ENCODE measurements at places on chromosomes 3 and 15.

DNA sequence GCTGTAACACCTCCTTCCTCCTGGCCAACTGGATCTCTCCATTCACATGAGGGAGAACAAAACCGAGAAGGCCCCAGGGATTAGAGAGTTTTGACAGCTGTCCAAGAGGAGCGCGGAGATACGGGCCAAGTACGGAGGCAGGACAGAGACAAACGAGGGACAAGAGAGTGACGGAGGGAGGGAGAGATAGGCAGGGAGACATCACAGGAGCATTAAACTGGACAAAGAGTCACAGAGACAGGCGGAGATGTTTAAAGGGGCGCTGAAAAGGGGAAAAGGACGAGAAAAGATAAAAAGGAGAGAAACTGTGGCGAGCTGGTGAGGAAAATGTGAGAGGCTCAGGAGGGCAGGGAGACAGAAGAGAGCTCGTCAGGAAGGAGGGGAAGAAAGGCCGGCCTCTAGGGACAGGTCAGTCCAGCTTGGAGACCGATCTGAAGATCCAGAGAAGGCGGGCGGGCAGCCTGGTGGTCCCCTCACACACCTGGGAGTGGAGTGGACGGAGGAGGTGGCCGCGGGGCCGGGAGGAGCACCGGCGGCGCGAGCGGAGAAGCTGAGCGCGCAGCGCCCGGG lies 40.5 kb upstream of the ROPN1 start:
- DNase-seq: no peak

GRCh38 chr3:100440895-100441294 lies 39.6 kb downstream of the LNP1 start:
- DNase-seq: no peak

DNA sequence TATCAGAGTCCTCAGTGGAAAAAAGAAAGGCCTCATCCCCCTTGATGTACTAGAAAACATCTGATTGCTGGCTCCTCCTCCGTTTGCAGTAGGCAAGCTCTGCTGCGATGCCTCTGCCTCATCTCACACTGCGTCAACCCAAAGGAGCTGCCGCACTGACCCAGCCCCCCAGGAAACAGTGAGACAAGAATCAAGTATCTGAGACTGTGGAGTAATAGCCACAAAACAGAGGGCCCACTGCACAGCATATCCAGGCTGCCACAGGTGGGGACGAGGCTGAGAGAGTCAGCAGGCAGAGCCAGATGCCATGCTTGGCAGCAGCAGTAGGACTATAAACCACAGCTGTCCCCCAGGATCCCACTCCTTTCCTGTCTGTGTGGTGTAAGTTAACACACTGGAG lies 165.9 kb downstream of the STAC start:
- DNase-seq: no peak

- no peak for DNase-seq
These were observed 95.9 kb upstream of the ANKRD34C start for GRCh38 chr15:79186616-79187015.

DNA sequence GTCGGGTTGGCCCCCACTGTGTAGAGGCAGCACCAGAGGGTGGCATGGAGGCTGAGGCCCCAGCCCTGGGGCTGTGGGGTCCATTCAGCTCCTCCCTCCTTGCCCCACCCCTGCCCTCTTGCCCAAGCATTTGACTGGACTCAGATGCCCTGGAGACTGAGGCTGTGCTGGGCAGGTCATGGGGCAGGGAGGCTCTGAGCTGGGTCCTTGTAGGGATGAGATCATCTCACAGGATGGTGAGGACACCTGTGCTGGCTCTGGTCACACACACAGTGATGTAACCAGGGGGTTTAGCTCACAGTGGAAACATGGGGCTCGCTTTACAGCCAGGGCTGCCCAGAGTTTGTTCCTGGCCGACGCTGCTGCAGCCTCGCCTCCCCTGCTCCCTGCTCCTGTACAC lies 17.8 kb downstream of the ALPK3 start:
- DNase-seq: no peak

- DNase-seq: no peak
These were observed 7.0 kb upstream of the CPB1 start for GRCh38 chr3:148820361-148821245.

- DNase-seq: peak; percentile 35
These were observed 4.8 kb downstream of the IDH2 start for GRCh38 chr15:90097475-90097874.

DNA sequence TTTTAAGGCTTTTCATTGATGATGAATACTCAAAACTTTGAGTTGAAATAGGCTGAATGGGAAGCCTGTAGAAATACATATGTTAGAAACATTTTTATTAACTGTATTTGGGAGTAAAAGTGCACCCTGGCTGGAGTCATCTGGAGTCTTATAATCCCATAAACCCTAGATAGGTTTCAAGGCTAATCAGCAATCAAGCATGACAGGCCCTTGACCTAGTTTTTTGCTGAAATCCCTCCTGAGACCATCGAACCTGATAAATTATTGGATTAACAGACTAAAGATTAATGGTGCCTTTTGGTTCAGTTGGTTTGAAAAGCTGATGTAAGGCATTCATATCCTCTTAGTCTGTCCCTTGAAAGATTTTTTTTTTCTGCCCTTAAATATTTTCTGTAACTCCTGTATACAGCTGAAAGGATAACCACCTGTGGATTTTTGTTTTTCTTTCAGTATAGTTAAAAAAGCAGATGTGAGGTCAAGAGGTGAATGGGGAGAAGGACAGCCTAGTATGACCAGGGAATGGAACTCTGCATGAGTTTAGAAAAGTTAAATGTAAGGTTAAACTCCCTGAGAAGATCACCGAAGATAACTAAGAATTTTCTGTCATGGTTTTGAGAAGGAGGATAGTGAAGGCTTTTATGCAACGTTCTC lies 69.4 kb upstream of the STXBP5L start:
- DNase-seq: no peak

GRCh38 chr3:127889976-127890650 lies 24.9 kb upstream of the KBTBD12 start:
- no peak for DNase-seq

DNA sequence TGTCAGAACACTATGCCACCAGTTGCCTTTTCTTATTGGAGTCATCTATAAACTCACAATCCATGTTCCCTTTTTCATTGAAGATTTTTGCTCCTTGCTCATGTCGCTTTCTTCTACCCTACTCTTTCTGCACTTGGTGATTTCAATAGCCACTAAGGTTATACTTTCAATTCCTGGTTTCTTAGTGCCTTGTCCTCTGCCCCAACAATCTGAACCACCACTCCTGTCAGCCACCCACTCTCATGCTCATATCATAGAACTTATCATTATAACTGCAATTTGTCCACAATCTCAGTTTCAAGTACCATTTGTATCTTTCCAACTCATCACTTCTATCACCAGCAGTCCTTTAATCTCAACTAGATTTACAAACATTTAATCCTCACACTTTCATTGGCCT lies 10.0 kb upstream of the GRAMD1C start:
- no peak for DNase-seq

DNA sequence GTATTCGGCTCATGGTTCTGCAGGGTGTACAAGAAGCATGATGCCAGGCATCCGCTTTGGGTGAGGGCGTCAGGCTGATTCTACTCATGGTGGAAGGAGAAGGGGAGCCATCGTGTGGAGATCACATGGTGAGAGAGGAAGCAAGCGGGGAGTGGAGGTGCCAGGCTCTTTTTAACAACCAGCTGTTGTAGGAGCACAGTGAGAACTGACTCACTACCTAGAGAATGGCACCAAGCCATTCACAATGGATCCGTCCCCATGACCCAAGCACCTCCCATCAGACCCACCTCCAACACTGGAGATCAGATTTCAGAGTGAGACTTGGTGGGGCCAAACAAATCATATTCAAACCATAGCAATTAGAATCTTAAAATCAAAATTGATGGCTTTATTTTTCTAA lies 259.8 kb upstream of the CTDSPL start:
- DNase-seq: no peak

DNA sequence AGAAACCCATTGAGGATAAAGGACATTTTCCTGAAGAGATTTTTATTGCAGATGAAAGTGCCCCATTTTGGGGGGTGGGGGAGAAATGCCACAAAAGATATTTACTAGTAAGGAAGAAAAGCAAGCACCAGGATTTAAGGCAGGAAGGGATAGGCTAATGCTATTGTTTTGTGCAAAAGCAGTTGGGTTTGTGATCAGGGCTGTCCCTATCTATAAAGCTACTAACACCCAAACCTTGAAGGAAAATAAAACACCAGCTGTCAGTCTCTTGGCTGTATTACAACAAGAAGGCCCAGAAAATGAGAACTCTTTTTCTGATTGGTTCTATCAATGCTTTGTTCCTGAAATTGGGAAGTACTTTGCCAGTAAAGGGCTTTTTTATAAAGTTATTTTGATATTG lies 56.0 kb downstream of the CD200 start:
- no peak for DNase-seq

DNA sequence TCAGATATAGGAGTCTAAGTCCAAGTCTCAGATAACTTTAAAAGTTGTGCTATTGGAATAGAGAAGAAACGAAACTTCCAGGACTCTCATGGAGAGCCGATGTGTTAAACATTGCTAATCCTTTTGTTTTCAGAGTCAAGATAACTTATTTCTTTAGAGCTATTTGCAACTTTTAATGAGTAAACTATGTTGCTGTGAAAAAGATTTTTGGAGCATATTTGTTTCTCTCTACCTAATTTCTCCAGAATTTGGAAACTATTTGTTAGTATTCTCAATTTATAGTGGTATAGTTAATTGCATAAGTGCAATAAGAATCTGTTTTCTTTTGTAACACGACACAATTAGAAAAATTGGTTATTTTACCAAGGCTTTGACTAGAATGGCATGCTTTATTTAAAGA lies 588.9 kb downstream of the NTRK3 start:
- DNase-seq: no peak

DNA sequence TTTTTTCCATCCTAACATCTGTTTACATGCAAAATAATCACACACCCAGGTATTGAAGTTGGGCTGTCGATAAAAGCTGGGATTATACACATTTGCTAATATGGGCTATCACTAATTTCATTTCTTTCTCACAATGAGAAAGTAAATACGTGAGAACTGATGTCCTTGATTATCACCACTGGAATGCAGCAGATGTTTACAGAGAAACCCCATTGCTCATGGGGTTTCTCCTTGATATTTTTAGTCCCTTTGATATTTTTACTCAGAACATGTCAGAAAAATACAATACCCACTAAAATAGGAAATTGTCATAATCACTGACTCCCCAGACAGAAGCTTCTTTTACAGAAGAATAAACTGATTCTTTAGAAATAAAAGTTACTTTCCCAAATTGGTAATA lies 535.1 kb upstream of the CCDC54 start:
- DNase-seq: no peak

DNA sequence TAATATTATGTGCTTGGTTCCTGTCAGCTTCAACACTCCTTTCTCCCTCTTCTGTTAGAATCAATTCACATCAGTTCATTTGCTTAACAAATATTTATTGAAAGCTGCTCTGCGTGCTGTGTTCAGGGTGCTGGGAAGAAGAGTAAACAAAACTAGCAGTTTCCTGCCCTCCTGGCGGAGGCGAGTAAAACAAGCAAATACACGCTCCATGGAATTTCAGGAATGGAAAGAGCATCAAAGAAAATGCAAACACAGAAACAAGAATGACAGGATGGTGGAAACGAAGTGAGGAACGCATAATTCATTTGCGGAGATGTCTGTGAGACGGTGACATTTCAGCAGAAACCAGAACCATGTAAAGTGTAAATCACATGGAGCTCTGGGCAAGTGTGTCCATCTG lies 49.4 kb upstream of the SPTSSB start:
- no peak for DNase-seq

DNA sequence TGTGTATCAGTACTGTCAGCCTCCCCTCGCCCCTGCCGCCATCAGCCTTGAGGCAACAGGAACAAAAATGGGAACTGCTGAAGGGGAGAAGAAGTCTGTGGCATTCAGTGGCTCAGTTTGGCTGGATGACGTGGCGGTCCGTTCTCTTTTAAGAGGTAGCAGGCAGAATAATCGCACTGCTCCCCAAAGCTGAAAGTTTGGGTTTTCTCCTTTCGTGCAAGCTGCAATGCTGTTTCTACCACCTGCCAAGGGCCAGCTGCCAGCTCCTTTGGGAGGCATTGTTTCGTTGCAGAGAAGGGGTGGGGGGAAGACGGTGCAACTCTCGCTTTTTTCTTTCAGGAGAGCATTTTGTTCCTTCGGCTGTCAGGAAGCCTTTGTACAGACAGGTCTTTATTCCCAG lies 369.6 kb upstream of the RORA start:
- DNase-seq: no peak

- DNase-seq: no peak
These were observed 222.2 kb upstream of the GADL1 start for GRCh38 chr3:31116651-31117050.

- DNase-seq: no peak
These were observed 88.5 kb downstream of the LINGO1 start for GRCh38 chr15:77544162-77544561.

DNA sequence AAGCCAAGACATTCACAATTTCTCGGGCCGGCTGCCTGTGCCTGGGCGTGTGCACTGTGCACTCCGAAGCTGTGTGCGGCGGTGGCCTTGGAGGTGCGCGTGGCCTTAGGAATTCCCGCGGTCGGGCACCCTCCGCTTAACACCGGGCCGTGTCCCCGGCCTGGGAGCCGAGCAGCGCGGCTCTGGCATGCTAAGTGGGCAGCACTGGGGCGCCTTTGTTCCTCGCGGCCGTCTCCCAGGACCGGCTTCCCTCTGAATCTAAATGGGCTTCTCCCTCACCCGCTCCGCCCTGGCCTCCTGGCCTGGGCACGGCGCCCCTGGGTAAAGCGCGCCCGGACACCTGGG lies 498 bp upstream of the ARNT2 start:
- no peak for DNase-seq

DNA sequence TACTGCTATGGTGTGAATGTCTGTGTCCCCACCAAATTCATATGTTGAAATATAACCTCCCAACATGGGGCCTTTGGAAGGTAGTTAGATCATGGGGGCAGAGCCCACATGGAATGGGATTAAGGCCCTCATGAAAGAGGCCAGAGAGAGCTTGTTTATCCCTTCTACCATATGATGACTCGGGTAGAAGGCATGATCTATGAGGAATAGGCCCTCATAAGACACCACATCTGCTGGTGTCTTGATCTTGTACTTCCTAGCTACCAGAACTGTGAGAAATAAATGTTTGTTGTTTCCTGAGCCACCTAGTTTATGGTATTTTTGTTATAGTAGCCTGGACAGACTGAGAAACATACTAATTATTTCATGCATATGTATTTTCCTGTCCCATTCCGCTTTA lies 51.9 kb downstream of the WWTR1 start:
- DNase-seq: no peak

- no peak for DNase-seq
These were observed 148.0 kb upstream of the TPM1 start for GRCh38 chr15:62894322-62895085.

DNA sequence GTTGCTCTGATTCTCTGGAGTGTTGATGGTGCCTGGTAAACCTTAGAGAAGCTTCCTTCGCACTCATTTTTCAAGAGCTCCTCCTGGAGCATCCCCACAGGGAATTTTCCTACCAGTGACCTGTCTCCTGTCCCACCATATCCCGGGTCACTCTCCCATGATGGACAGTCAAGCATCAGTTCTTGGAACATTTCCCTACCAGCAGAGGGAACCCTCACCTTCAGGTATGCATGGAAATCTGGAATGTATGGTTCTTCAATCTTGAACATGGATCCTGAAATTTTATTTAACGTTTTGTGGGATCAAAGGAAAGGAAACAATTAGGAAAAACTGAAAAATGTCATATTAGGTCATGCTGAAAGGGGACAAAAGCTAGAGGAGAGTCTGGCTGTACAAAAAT lies 153.8 kb downstream of the SPATA16 start:
- no peak for DNase-seq
